HuH-7.5 (cell line): ENCODE measurements at places on chromosomes 1 and 21.
A peak's percentile ranks its signal among the peaks of the same experiment; 100 is the strongest.

GRCh38 chr1:70034403-70034802, 171.0 kb downstream of the LRRC40 start:
- no peak for DNase-seq

DNA sequence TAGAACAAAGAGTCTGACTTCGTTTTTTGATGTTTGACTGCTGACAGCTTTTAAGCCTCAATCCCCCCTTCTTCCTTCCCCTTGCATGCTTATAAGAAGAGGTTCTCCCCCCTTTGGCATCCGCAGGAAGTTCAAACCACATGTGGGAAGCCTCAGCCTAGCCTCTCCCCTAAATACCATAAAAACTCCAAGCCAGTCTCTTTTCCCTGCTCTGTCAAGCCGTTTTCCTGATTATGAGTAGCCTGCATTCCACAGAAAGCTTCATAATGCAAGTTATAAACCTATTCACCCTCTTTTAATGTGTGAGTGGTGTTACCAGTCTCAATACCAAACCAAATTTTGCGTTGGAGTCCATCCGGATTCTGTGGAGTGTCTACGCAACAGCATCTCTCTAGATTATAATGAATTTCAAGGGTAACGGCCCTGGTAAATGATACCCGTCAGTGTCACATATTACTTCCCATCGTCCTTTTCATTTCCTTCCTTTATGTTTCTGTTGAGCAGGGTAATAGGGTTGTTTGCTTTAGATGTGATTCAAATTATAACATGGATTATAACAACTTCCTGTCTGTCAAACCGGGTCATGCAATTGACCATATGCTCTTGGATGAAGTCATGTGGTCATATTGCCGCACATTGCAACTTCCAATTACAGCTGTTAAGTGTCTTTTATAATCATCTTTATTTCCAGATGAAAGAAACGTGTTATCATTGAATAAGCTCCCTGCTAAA, 717.5 kb downstream of the RWDD3 start:
- no peak for DNase-seq

DNA sequence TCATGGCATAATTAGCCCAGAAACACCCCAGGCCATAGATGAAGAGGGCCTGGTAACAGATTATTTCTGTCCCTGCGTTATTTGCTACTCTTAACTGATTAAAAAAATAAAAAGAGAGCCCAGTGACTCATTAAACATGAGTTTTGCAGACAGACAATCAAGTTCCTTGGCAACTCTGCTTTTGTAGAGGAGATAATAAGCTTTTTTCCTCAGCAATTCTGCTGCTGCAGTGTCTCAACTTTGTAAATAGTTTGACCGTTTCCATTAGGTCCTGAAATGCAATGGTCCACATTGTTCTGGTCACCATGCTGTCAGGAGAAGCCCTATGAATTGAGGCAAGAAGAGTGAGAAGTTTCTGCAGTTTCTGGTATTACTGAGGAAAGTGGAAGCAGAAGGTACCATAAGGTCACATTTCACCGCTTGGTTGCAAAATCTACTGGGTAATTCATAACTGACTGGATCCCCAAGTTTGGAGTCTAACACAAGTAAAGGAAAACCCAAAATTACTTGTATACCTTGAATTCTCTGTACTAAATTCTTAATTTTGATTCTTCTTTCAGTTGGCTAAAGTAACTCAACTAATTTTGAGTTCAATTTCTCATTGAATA, 139.5 kb downstream of the ZZZ3 start:
- DNase-seq = no peak

DNA sequence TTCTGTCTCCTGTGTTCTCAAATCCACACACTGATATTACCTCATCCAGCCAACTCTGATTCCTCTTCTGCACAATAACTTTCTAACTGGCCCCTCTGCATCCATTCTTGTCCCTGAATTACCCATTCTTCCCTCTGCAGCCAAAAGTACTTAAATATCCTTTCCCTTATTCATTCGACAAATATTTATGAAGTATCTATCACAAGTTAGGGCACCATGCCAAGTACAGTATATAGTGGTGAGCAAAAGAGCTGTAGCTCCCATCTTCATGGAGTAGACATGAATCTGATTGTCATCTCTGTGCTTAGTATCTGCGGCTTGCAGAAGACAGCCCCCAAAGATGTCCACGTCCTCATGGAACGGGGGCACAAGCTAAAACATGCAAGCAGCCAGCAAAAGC, 316.8 kb downstream of the SETD4 start:
- DNase-seq = no peak

- no peak for DNase-seq
These were observed 33.3 kb upstream of the TENT5C start for GRCh38 chr1:117572546-117572945.

GRCh38 chr1:36493524-36493923, 10.8 kb upstream of the CSF3R start:
- no peak for DNase-seq

DNA sequence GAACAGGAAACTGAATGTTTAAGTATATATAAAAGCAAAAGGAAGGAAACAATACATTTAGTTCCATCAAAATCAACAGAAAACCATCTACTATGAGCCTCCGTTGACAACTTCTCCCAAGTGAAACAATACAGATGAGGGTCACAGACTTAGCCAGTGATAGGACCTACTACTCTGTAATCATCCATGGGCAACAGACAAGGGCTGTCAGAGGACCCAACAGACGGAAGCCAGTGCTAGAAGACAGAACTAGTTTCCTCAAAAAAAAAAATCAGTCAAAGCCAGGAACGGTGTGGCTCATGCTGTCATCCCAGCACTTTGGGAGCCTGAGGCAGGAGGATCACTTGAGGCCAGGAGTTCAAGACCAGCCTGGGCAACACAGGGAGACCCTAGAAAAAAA, 20.6 kb downstream of the RERE start:
- no peak for DNase-seq

- DNase-seq = no peak
These were observed 7.9 kb downstream of the TIAM1 start for GRCh38 chr21:31335957-31336738.

DNA sequence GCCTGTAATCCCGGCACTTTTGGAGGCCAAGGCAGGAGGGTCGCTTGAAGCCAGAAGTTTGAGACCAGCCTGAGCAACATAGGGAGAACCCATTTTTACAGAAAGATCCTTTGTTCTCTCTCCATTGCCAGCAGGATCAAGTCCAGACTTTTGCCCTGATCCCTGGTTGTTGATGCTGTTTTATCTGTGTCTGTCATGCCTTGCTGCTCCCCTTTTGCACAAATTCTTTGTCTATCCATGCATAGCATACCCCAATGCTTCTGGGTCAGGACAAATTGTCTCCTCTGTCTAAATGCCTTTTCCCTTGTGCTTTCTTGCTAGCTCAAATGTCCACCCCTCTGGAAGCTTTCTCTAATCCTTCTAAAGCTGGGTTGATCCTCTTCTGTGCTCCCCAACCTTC, 25.3 kb upstream of the FAAH start:
- DNase-seq = no peak

- DNase-seq = no peak
These were observed 1331.1 kb downstream of the MRPL39 start for GRCh38 chr21:24276204-24276603.

- DNase-seq = no peak
These were observed 70.7 kb downstream of the XCL2 start for GRCh38 chr1:168473126-168473525.

DNA sequence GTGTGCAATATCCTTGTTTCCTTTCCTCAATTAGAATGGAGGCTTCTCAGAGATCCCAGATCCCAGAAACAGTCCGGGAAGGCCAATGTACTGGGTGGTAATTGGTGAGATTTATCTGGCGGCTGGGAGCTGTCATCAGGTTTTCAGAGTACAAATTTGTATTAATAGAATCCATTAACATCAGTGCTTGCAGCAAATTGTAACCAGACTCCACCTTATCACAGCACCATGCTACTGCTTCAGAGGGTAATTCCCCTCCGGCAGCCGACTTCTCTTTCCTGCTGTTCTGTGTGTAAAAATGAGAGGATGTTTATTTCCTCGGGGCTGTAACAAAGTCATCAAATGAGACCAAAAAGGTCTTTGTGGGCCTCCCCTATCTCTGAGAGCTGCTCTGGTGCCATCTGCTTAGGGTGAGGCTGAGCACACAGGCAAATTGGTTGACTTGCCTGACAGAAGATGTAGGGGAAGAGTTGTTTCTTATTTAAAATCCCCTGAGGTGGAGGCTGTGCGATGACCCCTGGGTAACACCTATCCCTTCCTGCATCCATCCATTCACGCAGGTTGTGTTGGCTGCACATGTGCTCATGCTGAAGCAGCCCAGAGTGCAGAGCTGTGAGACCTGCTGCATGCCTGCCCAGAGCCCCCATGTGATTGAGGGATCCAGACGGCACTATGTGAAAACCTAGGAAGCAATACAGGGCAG, 19.2 kb downstream of the NFASC start:
- no peak for DNase-seq

DNA sequence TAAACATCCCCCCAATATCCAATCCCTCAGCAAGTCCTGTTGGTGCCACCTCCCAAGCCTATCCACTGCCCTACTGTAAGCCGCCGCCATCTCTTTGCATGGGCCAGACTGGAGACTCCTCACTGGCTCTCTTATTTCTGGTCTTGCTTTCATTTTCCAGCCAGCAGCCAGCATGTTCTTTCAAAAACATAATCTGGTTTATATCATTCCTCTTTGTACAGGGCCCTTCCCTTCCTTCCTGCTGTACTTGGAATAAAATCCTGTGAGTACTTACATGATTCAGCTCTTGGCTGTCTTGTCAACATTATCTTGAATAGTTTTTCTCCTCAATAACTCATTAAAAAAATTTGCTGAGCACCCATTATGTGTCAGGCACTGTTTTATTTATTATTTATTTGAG, 28.2 kb downstream of the TLR5 start:
- no peak for DNase-seq

DNA sequence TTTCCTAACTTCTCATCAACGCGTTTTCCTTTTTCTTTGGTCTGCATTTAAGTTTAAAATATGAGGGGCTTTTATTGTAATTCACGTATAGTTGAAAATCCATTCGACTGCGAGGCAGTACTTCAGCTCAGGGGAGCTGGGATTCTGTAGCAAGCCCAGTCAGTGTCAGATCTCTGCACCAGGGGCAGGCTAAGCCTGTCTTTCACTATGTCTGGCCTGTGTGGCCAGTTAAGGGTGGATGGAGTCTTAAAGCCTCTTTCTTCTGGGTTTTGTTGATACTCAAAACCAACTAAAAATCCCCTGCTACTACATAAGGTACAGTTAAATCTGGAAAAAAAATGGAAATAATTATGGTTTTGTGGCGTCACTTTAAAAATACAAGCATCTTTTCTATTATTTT, 124.7 kb downstream of the TYW3 start:
- DNase-seq = no peak

- DNase-seq = peak; percentile 6
These were observed 228.6 kb downstream of the PAPPA2 start for GRCh38 chr1:176691251-176692228.

GRCh38 chr1:12340544-12340930, 110.7 kb downstream of the VPS13D start:
- DNase-seq = no peak

DNA sequence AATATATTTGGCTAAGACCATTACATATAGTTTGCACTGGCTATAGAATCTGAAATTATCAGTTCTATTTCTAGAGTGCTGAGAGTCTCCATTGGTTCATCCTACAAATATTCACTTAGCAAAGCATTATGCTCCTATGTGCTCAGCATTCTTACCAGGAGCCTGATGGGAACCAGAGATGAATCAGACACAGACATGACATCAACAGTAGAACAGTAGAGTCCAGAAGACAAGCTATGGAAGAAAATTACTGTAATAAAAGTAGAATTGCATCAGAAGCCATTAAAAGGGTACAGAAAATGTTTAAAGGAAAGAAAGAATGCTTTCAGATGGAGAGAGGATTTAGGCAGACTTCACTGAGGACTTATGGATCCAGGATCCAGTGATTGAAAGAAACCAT, 271.7 kb upstream of the SNX7 start:
- no peak for DNase-seq

GRCh38 chr1:152153996-152154395, 5.0 kb downstream of the RPTN start:
- DNase-seq = no peak

DNA sequence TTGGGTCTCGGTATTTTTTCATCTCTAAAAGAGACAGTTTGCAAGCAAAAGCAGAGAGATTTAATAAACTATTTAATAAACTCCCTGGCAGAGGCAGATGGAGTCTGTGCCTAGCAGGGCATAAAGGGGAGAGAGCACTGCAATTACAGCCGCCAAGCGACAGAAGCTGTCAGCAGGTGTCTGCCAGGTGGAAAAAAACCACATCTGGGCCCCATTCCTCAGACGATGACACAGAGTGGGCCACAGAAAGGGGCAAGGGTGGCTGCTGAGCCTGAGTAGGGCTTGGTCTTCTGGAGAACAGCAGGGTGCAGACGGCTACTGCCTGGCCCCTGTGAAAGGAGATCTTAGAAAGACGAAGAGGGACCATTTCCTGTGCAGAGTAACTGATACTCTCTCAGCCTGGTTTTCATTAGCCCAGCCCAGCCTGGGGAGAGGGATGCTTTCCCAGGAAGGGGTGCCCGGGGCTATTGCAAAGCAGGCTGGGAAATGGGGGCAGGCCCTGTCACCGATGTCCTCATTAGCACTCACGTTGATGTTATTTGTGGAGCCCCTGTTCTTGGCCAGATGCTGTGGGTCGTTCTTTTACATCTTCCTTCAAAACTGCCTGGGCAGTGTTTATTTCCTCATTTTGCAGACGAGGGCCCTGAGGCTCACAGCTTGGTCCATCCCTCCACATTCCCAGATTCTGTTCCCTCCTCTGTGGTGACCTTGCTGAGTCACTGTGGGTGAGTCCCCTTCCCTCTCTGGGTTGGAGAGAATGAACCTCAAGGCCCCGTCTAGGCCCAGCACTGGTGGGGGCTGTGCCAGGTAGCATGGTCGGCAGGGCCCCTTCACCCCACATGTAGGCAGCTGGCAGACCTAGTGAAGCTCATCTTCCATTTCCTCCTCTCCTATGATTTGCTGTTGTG, 472.7 kb downstream of the PTPRU start:
- no peak for DNase-seq

DNA sequence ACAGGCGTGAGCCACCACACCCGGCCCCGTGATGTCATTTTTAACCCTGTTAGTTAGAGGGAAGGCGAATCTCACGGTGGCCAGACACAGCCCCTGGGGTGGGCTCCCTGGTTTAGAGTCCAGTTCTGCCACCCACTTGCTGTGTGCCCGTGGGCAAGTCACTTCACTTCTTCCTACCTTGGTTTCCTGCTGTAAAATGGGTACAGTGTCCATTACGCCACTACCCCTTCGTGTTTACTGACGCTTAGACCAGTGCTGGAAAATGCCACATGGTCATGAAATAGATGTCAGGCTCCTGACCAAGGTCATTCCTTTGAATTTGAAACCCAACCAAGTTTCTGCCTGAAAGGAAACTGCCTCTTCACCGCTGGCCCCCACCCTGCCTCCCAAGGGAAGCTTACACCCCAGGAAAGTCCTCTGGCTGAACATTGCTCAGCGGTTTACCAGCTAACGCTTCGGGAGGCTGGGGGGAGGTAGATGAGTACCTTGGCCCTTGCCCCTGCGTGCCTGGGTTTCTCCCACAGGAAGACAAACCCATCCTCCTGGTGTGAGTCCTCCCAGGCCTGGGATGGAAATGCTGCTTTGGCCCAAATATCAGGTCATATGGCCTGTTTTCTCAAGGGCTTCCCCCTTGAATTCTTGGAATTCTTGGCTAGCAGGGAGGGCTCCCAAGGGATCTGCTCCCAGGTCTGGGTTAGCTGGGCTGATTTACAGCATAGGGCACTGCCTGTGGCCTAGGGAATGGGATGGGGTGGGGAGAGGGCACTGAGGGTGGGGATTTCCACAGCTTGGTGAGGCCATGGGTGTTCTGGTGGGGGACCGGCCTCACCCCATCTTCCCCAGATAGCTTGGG, 7.6 kb upstream of the AADACL4 start:
- DNase-seq = no peak

GRCh38 chr21:34825948-34826548, 157.3 kb downstream of the CLIC6 start:
- DNase-seq = no peak
